ENCODE measurements at places on chromosomes 11 and 22.

GRCh38 chr11:104380358-104380757, 216.4 kb upstream of the PDGFD start:
- no peak for DNase-seq

DNA sequence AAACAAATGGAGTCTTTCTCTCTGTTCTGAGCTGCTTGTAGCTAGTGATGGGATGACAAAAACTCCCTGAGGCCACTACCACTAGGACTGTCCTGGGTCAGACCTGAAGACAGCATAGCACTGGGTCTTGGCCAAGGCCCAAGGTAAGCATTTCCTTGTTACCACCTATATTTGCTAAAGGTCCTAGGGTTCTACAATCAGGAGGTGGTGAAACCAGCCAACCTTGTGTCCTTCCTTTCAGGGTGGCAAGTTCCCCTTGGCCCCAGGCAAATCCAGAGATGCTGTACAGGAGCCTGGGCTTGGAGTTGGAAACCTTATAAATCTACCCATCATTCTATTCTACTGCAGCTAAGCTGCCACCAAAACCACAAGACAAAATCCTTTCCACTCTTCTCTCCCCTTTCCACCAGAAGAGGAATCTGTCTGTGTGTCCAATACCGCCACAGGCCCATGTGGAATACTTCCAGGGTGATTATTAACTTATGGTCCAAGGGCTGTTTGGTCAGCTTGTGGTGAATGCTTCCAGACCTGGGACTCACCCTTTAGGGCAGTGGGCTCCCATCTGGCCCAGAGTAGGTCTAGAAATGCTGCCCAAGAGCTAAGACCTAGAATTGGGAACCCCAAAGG, 16.8 kb downstream of the SLC22A25 start:
- no peak for DNase-seq

DNA sequence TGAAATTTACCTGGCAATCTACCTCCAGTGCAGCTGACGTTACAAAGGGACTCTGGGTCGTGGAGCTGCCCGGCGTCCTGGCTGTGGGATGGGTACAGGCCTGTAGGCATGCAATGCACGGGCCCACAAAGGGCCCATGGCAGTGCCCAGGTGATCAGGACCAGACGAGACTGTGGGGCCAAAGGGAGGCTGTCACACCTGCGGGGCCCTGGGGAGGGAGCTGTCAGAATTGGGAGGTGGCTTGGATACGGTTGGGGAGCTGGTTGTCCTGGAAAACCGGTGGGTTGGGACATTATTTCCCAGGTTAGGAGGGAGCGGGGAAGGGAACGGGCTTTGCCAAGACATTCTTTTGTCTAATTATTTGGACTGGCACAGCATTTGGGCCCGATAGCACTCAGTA, 958.5 kb downstream of the BRD1 start:
- DNase-seq: no peak

DNA sequence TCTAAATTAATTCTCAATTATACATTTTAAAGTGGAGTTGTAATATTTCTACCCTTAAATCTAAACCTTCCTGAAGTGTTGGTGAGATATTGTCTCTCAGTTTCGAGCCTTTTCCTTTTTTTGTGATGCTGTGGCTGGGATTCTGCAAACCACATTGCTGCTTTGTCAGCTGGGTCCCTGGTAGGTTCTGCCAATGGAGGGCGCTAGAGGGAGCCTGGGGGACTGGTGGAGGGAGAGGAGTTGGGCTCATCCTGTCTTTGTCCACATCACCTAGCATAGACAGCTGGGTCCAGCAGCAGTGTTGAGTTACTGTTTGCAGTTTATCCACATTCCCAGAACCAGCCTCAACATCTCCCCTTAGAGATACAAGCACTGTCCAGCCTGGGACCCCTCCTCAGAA, 41.0 kb downstream of the TRAF6 start:
- peak; percentile 16 for DNase-seq

GRCh38 chr11:35265755-35266454, 126.9 kb downstream of the CD44 start:
- no peak for DNase-seq

DNA sequence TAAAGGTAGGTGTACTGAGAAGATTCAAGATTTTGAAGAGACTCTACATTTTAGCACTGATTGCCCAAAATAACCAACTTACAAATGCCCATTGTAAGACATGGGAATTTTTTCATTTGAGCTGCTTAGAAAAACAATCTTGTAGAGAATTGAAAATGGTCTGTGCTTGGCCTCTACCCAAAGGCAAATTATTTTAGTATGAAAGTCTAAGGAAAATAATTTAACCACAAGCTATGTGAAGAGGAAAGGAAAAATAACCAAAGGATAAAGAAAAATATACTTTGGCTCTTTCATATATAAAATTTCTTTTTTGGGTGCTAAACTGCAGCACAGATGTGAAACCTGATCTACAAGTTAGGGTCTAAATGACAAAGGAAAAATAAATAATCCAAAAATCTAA, 54.9 kb downstream of the ME3 start:
- no peak for DNase-seq

GRCh38 chr11:114929351-114930000, 251.1 kb downstream of the NXPE2 start:
- DNase-seq: no peak

- no peak for DNase-seq
Measured at GRCh38 chr11:8959546-8960166, 4.6 kb downstream of the TMEM9B start.

DNA sequence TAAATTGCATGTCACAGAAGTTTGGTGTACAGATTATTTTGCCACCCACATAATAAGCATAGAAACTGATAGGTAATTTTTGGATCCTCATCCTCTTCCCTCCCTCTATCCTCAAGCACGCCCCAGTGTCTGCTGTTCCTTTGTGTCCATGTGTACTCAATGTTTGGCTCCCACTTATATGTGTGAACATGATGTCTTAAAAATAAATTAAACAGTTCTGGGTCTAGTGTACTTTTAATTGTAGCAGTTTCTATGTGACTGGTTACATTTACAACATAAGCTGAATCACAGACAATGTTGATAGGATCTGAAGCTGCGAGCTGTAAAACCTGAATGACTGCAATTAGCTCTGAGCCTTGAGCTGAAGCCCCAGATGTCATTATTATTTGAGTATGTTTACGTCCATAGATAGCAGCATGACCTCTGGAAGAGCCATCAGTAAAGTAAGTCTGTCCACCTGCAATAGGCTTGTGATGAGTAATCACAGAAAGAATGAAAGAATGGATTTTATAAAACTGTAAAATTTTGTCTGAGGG, 29.7 kb downstream of the OR10A6 start:
- no peak for DNase-seq

DNA sequence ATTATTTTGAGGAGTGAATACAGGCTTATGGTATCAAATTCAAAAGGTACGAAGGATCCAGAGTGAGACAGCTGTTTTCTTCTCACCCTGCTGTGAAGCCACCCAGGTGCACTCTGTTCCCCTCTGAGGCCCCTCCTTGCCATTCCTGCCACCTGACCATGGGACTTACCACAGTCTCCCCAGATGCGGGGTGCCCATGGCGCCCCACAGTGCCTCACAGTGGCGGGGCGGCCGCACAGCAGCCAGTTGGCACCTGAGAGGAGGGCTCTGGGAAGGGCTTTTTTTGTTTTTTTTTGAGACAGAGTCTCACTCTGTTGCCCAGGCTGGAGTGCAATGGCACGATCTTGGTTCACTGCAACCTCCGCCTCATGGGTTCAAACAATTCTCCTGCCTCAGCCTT, 151.7 kb downstream of the CEP164 start:
- DNase-seq: no peak

DNA sequence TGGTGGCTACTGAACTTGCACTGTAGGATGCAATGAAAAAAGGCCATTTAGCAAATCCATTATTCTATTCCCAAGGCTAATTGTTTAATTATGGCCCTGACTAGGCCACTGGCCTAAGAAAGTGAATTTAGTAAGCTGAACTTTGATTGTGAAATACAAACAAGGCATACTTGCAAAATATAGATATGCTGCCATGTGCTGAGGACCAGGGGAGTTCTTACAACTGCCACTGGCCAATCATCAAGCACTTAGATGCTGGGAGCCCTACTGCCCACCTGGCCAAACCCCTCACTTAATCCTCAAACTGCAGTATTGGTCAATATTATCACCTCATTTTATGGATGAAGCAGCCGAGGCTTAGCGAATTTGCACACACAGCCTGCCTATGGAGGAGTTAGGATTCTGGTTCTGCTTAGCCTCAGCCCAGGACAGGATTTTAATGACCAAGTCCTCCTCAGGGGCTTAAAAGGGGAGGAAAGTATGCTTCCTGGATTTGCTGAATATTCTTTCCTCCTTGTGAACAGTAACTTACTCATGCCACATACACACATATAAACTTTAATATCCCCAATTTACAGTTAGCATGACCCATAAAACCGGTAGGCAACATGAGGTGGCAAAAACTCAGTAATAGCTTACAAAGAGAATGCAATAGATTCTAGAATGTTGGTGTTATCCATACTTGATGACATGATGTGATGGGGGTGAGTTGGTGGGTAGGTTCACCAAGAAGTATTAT, 39.3 kb downstream of the CD44 start:
- no peak for DNase-seq

DNA sequence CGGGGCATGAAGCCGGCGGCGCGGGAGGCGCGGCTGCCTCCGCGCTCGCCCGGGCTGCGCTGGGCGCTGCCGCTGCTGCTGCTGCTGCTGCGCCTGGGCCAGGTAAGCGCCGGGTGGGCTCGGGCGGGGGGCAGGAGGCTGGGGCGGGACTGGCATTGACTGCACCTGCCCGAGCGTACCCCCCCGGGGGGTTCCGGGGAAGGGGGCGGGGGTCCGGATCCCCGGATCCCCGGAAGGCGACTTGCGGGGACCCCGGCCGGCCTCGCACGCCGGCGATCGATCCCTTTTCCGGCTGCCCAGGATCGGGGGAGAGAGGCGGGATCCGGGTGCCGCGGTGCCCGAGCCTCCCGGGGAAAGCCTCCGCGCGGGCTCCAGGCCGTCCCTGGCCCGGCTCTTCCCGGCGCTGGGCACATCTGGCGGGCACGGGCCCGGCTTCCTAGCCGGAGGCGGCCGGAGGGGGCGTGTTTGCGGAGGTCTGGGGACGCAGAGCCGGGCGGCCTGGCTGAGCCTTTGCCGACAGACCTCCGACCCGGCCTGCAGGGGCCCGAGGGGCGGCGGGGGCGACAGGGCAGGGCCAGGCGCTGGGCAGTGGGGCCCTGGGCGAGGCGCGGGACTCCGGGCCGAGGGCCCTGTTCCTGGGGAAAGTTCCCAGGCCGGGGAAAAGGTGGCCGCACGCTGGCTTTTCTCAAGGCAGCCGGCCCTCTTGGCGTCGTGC, 705 bp downstream of the PTPRJ start:
- DNase-seq: peak; percentile 23

- DNase-seq: no peak
Measured at GRCh38 chr22:28759861-28760560, 12.5 kb upstream of the CCDC117 start.

- no peak for DNase-seq
Measured at GRCh38 chr11:17954395-17955252, 58.2 kb downstream of the SERGEF start.

- no peak for DNase-seq
Measured at GRCh38 chr11:101306721-101307120, 177.1 kb upstream of the PGR start.

DNA sequence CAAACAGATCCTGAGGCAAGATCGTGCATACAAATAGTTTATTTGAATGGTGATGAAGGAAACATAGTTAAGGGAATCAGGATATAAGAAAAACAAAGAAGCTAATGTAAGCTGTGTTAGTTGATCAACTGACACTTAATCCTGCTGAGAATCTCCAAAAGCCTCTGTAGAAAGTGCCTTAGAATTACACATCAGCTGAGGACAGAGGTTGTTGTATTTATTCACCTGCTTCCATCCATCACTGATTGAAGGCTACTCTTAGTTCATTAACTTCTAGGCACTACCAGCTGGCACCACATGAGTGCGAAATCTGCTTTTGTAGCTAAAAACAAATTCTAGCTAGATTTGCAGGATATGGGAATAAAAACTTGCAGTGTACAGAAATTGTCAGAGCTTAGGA, 1082.0 kb upstream of the CNTN5 start:
- DNase-seq: no peak

DNA sequence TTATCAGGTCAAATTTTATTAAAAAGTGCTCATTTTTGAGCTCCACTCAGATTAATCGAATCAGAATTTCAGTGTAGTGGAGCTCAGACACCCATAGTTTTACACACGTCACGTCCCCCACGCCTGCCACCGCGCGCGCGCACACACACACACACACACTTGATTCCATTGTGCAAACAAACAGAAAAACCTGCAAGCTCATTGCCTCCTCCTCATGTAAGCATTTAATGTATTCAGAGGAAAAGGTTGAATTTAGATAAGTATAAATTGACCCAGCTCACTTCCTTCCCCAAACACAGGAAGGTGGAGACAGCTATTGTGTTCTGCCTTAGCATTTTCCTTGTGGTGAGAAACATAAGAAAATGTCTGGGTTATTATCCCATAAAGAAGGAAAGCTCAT, 336.7 kb downstream of the LUZP2 start:
- DNase-seq: no peak

GRCh38 chr22:32378707-32379272, 21.1 kb downstream of the RFPL3 start:
- no peak for DNase-seq

DNA sequence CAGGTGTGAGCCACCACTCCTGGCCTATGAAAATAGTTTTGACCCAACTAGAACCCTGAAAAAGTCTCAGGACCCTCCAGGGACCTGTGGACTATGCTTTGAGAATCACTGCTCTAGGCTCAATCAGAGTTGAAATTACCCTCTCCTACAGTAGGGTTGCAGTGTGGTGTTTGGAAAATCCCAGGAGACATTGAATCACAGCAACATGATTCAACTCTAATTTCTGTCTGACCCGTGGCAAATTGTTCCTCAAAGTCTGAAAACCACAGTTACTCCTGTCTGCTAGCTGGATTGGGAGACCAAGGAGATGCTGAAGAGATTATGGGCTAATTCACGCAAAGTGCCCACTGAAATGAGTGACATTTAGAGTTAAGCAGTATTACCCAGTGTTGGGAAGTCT, 5.4 kb upstream of the MTMR3 start:
- no peak for DNase-seq

DNA sequence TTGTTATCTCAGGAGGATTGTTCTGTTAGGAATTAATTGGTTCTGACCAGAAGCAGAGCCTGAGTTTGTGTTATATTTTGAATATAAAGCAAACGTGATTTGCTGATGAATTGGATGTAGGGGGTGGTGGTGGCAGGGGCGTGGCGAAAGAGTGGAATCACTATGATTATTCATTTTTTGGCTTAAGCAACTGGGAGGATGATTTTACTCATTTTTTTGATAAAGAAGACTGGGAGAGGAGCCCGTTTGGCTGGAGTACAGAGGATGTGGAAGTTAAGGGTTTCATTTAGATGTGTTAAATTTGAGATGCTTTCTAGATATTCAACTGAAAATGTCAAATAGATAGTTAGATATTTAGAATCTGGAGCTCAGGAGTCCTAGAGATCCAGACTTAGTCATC, 83.4 kb upstream of the MYO18B start:
- no peak for DNase-seq

GRCh38 chr11:47982616-47983015, 2.3 kb downstream of the PTPRJ start:
- no peak for DNase-seq

DNA sequence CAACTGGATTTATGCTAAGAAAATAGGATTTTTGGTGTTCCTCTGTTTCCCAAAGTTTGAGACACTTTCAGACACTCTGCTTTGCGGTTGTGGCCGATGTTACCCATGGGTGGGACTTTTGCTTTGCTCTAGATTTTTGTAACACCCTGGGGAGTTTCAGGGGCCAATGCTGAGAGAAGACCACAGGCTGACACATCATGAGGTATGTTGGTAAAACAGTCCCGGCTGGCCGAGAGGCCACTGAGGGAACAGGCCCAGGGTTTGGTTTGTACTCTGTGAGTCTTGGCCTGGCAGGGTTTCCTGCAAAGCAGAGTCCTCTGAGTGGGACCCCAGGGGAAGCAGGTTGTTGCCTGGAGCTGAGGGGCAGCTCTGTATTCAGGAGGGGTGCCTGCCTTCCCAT, 78.5 kb upstream of the PITPNB start:
- no peak for DNase-seq

Data from T-helper 9 cell (primary cell).